ENCODE measurements at places on chromosomes 16 and 17. TPM values are rescaled to one million over a fixed set of nuclear protein-coding genes. Genes with fewer than 3 reads are reported as not detected.

Gene BCAR1
- 66.5 TPM for polyA plus RNA-seq

Gene HBA2
- 0.19 TPM for polyA plus RNA-seq

Gene NPIPB13
- polyA plus RNA-seq: 0.62 TPM

Gene DHX58
- polyA plus RNA-seq: 8.0 TPM

Gene TMC7
- 0.18 TPM for polyA plus RNA-seq

Gene ALDH3A1
- polyA plus RNA-seq: 0.12 TPM

Gene SOX9
- 12.5 TPM for polyA plus RNA-seq

GRCh38 chr17:79948945-79949655 is 86.6 kb downstream of the TBC1D16 start:
- DNase-seq: no peak

- DNase-seq: no peak
These were observed 39.5 kb upstream of the DNAH9 start for GRCh38 chr17:11558681-11559234.

- no peak for DNase-seq
These were observed 13.3 kb downstream of the CENPX start for GRCh38 chr17:82009413-82009812.

DNA sequence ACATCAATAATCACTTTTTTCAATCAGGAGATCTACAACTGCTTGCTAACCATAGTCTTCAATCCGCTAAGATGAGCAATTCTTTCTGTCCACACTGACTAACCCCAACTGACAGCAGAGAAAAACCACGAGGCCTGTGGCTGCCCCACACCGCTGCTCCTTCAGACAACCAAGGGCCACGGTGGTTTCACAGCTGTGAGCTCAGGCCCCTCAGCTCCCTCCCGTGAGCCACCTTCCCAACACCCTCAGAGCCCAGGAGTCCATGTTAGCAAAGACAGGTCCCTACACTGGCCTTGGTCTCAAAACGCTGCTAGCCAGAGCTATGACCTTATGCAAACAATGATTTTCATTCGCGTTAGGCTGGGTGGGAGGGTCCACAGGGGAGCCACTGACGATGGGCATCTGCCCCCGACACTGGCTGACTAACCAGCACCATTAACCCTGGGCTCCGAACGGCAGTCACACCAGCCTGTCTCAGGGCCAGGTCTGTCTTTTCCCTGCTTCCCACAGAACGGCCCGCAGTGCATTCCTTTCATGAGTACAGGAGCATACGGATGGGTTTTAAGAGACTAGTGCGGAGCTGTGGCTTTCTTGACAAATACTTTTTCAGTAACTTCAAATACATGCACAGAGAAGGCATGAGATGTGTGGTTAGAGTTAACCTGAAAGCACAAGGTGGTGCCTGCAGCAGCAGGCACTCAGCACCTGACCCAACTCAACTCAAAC is 67.3 kb downstream of the ANKRD11 start:
- peak; percentile 92 for DNase-seq

DNA sequence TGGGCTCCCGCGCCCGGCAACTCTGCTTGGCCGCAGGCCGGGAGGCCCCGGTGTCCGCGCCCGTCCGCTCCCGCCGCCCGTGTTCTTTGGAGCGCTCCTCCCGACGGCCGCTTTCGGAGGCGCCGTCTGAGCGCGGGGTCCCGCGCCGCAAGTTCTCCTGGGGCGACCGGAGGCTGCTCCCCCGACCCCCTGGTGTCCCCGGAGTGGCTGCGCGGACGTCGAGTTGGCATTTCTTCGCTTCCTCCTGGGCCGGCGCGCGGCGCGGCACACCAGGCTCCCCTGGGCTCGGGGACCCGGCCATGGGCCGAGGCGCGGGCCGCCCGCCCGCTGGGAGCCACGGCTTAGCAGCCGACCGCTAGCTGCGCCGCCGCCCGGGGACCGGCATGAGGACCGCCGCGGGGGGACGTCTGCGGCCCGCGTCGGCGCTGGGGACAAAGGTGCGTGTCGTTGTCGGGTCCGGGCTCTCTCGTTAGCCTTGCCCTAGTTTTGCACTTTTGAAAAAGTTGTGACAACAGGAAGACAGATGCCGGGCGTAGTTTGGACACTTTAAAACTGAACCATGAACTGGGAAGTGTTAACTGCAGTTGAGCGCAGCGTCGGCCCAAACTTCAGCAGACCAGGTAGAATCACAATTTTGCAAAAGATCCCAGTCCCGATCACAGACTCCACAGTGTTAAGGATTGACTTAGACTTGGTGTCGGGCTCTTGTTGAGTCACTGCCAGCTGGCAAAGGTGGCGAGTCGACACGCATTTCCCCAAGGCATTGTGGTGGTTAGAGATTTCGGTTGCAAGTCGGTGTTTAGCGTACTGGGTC is 700 bp downstream of the UBN1 start:
- peak; percentile 66 for DNase-seq

Measured in fibroblast of lung (primary cell).